Islet precursor cell (in vitro differentiated cells): ENCODE measurements at places on chromosomes 6 and 20.

DNA sequence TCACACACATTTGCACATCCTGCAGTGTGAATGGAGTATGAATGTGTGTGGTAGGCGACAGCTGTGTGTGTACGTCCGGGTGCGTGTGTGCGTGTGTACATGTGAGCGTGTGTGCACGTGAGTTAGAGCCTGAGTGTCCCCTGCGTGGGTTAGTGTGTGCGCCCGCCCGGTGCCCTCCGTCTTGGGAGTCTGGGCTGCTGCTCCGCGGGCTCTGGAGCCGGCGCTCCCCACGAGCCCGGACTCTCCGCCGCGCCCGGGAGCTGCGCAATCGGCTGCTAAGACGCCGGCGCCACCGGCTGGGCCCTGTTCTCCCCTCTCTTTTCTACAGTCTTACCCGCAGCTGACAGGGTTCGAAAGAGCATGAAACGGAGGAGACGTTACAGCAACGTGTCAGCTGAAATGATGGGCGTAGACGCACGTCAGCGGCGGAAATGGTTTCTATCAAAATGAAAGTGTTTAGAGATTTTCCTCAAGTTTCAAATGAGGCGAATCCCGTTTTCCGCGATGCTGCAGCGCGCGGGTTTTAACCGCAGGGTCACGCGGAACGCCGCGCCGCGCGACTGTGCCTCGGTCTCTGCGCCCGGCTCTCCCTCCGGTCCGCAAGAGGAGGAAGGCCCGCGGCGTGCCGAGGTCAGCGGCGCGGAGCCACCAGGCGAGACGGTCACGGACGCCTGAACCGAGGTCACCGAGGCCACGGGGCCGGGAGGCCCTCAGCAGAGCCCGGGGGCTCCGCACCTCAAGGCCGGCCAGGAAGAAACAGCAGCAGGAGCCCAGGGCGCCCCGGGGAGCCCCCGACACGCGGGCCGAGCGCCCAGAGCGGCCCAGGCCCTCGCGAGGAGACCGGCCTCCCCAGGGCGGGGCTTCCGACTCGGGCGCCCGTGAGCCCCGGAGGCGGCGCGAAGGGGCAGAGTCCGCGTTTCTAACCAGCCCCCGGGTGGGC, 95.3 kb upstream of the BHLHE23 start:
- peak; percentile 54 for DNase-seq

DNA sequence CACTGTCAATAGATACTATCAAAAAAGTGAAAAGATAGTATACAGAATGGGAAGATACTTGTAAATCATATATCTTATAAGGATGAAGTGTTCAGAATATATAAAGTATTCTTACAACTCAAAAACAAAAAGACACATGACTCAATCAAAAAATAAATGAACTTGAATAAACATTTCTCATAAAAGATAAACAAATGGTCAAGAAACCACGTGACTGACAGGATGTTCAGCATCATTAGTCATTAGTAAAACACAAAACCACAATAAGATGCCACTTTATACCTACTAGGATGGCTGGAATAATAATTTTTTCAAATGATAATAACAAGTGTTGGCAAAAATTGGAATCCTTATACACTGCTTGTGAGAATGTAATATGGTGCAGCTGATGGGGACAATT, 729.1 kb upstream of the HS3ST5 start:
- DNase-seq, result no peak

GRCh38 chr6:165990216-165990615, 177.4 kb downstream of the TBXT start:
- DNase-seq, result no peak

GRCh38 chr20:64156136-64156885, 7.9 kb upstream of the MYT1 start:
- DNase-seq, result no peak

DNA sequence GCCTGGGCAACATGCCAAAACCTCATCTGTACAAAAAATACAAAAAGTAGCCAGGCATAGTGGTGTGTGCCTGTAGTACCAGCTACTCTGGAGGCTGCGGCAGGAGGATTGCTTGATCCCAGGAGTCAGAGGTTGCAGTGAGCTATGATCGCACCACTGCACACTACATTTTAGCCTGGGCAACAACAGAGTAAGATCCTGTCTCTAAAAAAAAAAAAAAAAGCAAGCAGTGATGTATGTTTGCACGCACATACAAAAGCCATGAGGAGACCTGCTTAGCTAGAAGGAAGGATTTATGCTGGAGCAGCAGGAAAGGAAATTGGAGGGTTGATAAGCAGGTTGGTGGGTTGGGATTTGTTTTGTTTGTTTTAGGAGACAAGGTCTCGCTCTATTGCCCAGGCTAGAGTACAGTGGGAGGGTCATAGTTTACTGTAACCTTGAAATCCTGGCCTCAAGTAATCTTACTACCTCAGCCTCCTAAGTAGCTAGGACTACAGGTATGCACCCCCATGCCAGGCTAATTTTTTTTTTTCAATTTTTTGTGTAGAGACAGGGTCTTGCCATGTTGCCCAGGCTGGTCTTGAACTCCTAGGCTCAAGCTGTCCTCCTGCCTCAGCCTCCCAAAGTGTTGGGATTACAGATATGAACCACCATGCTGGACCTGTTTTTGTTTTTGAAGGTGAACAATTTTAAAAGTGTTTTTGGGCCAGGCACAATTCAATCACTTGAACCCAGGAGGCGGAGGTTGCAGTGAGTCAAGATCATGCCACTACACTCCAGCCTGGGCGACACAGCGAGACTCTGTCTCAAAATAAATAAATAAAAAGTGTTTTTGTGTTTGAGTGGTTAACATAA, 4.0 kb downstream of the ZSWIM3 start:
- DNase-seq, result no peak

- no peak for DNase-seq
These were observed 99.7 kb downstream of the CLIC5 start for GRCh38 chr6:45915780-45916468.

- no peak for DNase-seq
These were observed 87.1 kb downstream of the BACH2 start for GRCh38 chr6:90209527-90209926.

DNA sequence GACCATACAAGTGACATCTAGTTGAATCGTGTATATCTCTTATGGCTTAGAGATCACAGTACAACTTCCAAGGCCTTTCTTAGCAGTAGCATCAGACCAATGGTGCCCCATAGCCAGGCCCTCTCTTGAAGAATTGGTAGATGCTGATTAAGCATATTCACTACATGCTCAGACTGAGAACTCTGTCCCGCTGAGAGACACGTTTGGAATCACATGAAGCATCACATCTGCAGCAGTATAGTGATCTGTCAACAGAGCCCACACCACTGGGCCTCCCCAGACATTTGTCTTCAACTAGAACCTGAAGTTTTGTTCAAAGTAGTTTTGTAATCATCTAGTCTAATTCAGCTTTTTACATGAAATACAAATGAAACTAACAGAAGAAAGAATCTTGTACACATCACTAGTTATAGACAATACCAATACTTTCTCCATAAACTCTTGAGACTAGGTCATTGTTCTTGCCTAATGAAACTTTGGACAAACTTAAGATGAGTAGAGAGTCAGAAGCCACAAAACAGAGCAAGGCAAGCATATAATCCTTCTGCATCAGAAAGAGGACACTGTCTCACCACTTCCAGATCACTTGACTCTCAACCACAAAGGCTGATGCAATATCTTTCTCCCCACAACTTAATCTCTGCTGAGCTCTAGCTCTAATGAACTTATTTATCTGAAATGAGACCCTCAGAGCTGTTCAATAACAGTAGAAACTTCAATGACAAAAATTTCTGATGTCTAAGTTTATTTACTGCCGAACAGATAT, 182.7 kb downstream of the TBX18 start:
- DNase-seq, result no peak

GRCh38 chr20:17568972-17569521, 828 bp upstream of the DSTN start:
- DNase-seq, result peak; percentile 99
